ENCODE measurements at places on chromosomes 2 and 18. TPM values are rescaled to one million over a fixed set of nuclear protein-coding genes. Genes with fewer than 3 reads are reported as not detected.

Gene TRIM54
- polyA plus RNA-seq: 0.13 TPM

Gene MRPL33
- polyA plus RNA-seq: 497 TPM

GRCh38 chr2:47295131-47295980 is 107.6 kb upstream of the MSH2 start:
- DNase-seq: no peak

DNA sequence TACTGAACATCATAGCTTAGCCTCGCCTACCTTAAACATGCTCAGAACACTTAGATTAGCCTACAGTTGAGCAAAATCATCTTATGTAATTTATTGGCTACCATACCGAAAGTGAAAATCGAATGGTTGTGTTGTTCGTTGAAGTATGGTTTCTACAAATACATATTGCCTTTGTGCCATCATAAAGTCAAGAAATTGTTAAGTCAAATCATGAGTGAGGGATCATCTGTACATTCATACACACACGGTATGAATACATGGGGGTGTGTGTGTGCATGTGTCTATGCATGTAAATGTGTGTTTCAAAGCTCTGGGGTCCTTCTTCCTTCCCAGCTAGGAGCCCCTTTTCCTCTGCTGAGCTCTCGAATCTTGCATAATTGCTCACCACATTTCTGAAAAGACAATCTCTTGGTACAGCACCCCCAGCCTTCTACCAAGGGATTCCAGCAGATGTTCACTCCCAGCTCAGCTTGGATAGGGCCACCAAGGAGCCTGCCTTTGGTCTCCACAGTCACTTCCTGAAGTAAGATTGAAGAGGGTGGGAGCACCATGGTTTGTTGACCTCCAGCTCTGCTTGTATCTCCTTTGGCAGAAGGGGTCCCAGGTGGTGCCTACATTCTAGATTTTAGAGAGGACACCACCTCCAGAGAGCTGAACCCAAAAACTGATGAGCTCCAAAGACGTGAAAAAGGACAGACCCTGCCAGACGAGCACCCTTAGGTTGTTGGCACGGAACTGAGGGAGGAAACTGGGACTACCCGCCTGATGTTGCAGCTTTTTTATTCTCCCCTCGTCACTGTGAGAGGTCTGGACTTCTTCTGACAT is 33.2 kb upstream of the CYP1B1 start:
- no peak for DNase-seq

DNA sequence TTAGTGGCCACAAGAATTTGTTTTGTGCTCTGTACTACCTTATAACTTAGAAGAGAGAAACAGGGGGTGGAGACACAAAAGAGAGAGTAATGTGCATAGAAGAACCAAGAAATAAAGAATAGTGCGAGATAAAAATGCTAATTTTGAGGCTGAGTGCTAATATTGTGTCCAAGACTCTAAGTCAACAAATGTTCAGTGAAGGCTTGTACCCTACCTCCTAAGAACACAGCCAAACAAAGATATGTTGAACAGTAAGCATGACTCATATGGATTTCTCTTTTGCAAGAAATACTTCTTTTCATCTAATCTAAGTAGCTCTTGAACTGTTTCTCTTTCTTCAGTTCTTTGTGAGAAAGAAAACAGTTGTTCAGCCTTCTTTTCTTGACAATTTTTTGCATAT is 45.2 kb downstream of the GAREM1 start:
- no peak for DNase-seq

Data from A549 (cell line).